Heart left ventricle (tissue), 16 donors: ENCODE measurements at places on chromosomes 7 and 10.

DNA sequence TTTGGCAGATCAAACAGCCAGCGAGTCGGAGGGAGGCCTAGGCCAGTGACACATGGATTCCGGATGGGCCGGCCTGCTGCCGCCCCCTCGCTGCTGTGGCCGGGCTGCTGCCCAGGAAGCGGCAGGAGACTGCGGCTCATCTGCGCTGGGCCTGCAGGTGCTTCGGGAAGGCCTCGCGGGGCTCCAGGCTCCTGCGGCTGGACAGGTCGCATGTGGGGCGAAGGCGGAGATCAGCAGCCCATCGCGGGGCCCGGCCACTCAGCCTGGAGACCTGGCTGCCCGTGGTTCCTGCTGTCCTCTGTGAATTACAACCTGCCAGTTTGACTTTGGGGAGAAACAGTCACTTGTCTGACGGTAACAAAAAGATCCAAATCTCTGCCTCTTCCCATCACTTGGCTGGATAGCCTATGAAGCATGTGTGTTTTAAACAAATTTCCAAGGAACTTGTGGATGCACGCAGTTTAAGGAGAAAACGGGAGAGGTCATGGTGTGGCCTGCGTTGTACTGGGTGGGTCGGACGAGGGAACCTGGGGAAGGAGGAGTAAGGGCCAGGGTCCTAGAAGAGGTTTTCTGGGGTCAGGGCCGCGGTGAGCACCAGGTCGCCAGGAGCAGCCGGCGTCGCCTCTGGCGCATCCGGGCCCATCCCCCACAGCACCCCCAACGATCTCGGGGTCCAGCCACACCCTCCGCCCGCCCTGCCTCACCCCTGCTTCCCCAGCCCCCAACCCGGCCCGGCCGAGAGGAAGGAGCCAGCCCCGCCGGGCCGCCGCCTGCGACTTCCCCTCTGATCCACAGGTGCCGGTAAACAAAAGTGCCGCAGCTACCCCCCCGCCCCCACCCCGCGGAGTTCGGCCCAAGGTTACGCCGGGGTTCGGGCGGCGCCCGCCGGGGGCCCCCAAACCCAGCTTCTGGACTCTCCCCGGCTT is 1.6 kb downstream of the SPOCK2 start:
- DNase-seq = peak; percentile 74

DNA sequence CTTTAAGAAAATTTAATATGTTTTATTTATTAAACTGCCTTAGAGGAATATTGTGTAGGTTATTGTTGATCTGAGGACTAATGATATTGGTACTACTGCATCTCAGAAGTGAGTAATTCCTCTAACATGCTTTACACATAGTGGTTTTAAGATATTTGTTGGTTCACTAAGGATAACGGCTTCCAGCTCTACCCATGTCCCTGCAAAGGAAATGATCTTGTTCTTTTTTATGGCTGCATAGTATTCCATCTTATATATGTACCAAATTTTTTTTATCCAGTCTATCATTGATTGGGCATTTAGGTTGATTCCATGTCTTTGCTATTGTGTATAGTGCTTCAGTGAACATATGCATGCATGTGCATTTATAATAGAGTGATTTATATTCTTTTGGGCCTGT is 20.1 kb downstream of the NXPH1 start:
- DNase-seq = no peak

DNA sequence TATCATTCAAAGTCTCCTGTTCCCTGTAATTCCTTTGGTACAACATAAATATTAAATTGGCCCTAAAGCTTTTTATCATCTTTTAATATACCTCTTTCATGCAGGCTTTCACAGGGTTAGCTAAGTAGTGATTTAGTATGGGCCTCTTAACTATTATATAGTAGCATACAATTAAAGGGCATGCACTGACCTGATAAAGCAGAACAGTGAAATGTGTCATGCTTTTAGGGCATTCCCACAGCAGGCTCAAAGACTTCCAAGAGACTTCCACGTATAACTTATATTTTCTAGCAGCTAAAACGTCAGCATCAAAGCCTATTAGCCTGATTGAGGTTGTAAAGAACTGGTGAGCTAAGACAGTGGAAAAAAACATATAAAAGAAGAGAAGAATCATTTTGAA is 35.3 kb downstream of the SAMD8 start:
- no peak for DNase-seq

GRCh38 chr7:100489824-100490223 is 6.1 kb downstream of the NYAP1 start:
- DNase-seq = no peak

DNA sequence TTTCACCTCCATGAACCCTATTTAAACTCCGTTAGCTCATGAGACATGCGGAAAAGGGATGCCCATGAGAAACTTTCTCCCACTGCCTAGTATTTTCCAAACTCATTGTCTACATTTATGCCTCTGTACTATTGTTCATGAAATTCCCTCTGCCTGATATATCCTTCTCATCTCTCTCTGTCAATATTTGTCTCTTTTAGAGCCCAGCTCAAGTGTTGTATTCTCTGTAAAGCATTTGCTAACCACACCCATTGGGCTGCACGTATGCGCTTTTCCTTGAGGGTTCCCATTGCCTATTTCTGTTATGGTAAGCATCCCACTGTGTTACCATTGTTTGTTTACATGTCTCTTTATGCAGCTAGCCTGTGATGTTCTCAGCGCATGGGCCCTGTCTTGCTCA is 211.4 kb downstream of the MDFIC start:
- DNase-seq = no peak

GRCh38 chr7:5212633-5213285 is 22.7 kb downstream of the WIPI2 start:
- DNase-seq = no peak

- no peak for DNase-seq
These were observed 36.3 kb upstream of the DIP2C start for GRCh38 chr10:725786-726185.

DNA sequence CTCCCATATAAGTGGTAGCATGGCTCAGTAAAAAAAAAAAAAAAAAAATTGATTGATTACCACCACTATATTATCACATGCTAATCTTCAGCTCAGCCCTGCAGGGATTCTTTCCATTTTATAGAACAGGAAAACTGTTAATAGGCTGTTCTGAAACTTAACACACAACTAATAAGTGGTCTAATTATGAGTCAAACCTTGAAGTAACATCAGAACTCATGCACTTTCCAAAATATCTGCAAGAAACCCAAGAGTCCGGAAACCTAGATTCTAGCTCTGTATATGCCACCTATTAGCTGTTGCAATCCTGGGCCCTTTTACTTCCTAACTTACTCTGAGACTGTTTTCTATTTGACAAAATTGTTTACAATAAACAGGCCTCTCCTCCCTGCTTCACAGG is 23.9 kb downstream of the SEM1 start:
- no peak for DNase-seq
